ENCODE measurements at places on chromosomes 5 and 9.

- DNase-seq: no peak
These were observed 284.1 kb downstream of the HCN1 start for GRCh38 chr5:45411971-45412612.

DNA sequence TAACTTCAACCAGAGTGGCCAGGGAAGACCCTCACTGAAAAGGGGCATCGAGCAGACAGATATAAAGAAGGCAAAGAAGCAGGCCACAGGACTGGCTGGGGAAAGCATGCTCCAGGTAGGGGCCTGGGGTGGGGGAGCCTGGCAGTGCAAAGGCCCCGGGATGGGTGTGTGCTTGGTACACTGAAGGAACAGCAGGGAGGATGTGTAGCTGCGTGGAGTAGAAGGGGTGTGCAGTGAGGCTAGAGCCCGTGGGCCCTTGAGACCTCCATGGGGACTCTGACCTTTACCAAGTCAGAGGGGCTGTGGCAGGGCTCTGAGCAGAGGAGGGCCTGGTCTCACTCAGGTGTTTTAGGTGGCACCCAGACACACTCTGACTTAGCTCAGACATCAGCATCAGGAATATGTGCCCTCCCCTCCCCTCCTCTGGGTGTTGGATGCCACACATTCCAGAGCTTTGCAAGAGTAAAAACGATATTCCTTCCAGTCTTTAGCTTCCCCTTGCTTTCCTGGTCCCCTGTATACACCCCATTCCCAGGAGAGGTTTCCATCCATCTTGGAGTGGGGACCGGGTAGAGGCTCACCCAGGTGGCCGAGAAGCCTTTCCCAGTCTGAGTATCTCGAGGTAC is 7.6 kb downstream of the TRIM7 start:
- no peak for DNase-seq

- no peak for DNase-seq
These were observed 13.1 kb downstream of the TMOD1 start for GRCh38 chr9:97514531-97514930.

DNA sequence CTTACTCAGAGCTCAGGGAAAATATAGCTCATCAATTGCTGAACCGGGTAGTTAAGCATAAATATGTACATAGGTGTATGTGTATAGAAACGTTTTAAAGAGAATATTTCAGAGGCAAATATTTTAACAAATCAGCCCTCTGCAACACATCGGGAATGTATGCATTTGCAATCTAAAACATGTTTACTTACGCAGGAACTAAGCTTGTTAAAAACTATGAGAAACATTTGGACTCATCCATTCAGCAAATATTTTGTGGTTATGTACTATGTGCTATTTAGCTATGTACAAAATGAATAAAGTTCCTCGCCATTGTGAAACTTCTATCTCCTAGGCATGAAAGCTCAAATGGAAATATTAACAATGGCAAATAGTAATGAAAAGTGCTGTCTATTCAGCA is 469.9 kb downstream of the ARHGEF28 start:
- no peak for DNase-seq

GRCh38 chr5:177311392-177311722 is 341 bp downstream of the MXD3 start:
- no peak for DNase-seq

Data from naive thymus-derived CD4-positive, alpha-beta T cell (primary cell).